ENCODE measurements at places on chromosomes 1 and 21.
A peak's percentile ranks its signal among the peaks of the same experiment; 100 is the strongest.

DNA sequence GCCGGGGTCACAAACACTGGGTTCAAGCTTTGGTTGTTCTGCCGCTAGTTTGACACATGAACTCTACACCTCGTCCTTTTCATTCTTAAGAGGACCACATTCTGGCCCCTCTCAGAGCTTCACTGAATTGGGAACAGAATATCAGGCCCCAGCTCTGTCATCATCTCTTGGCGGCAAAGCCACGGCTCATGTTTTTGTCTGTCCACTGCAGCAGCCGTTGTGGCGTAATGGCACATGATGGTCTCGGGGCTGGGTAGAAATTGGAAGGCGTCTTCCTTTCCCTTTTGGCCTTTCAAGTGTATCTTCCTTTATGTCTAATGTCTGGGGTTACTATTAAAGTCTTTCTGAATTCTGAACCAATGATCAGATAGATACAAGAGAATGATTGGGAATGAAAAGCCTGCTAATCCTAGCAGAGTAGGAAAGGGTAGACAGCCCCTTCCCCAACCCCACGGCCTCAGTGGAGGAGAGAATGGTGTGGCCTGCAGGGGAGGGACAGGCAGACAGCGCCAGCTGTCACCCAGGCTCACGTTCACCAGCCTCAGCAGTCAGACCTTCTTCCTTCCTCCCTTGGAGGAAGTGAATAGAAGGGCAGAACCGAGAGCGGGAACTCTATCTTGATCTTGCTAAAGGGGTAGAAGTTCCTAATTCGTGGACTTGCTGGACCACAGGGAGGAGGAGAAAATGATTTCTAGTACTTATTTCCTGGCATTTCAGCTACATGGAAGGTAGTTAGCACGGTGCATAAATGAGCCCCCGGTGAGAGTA lies 498.1 kb downstream of the KIF26B start:
- no peak for DNase-seq

- peak; percentile 90 for DNase-seq
These were observed 11.0 kb upstream of the RNU1-3 start for GRCh38 chr1:16677552-16678431.

GRCh38 chr21:39071623-39072214 lies 111.5 kb downstream of the PSMG1 start:
- DNase-seq, result no peak

DNA sequence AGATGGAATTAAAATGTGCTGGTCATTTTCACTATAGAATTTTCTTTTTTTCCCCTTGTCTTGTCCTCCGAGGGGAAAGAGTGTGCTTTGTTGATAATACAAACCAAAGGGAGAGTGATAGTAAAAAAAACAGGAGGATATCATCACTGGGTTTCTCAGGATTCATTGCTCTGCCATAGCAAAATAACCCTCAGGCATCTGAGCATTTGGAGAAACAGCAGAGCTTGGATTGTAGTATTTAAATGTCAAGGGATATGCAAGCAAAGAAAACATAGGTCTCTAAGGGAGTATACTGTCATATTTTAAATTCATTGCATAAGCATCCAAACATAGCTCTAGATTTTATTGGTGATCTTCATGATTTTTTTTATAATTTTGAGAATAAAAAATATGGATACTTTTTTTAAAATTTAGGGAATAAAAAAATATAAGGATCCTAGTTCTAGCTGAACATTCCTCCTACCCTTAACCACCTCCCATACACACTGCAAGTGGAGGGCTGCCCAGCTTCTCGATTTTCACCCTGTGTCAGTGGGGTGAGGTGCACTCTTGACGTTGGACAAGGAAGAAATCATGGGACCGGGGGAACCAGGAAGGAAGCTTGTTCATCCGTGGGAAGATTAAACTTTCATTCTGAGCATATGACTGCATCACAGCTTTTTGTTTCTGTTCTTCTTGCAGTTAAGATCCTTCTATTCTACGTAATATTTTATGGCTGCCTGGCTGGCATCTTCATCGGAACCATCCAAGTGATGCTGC lies 4.4 kb downstream of the ATP1B1 start:
- no peak for DNase-seq

- peak; percentile 83 for DNase-seq
These were observed 30.3 kb downstream of the CD48 start for GRCh38 chr1:160681066-160681890.

DNA sequence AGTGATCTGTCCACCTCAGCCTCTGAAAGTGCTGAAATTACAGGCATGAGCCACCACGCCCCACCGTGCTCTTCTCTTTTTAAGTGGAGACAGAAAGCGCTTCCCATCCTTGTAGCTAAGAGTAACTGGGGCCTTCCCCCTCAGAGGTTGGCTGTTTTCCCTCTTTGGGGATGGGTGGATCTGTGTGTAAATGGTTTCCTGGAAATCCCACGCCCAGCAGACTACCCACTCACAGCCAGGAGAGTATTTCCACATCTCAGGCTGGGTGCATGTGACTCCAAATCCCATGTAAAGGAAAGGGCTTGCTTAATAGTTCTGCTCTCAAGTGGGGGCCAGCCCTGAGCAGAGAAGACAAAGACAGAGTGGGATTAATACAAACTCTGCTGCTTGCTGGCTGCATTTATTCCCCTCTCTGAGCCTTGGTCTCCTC lies 19.6 kb upstream of the TCEA3 start:
- no peak for DNase-seq

DNA sequence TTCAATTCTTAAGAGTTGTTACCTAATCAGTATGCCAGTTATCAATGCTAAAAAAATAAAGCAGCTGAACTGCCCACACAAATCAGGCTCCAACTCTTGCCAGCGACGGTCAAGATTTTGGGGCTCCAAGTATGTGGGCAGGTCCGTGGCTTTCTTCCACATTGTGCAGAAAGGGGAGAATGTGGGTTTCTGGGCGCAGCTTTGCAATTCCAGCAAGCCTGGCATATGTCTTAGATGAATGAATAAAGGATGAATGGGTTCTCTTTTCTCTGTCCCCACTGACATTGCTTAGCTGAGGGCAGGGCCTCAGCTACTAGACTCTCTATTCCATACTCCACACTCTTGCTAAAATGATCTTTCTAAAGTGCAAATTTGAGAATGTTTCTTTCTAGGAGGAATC lies 42.4 kb downstream of the NENF start:
- DNase-seq, result no peak

- DNase-seq, result no peak
These were observed 63.8 kb downstream of the TBX19 start for GRCh38 chr1:168344517-168344916.

- peak; percentile 77 for DNase-seq
These were observed 499.2 kb downstream of the OMA1 start for GRCh38 chr1:58047265-58047858.

DNA sequence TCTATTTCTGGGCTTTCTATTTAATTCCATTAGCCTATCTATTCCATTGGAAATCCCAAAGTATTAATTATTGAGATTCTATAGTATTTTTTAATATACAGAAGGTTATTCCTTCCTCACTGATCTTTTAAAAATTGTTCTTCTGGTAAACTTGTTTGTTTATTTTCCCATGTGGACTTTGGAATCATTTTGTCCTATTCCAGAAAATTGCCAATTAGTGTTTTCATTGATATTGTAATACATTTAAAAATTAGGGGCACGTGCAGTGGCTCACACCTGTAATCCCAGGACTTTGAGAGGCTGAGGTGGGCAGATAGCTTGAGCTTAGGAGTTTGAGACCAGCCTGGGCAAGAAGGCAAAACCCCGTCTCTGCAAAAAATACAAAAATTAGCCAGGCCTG lies 8.4 kb upstream of the TLCD4 start:
- no peak for DNase-seq

DNA sequence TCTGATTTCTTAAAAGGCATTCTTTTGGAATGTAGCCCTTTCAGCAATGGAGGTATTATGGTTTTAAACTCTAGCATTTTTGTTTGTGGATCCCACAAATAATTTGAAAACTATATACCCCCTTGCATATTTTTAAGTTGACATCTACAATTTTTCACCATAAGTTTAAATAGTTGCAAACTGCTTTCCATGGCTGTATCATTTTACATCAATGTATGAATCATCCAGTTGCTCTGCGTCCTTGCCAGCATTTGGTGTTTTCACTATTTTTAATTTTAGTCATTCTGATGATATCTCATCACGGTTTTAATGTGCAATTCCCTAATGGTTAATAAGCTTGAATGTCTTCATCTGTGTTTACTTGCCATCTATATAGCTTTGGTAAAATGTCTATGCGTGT lies 20.7 kb downstream of the DIPK1A start:
- no peak for DNase-seq

- DNase-seq, result peak; percentile 51
These were observed 89.6 kb downstream of the PKN2 start for GRCh38 chr1:88773540-88774150.

DNA sequence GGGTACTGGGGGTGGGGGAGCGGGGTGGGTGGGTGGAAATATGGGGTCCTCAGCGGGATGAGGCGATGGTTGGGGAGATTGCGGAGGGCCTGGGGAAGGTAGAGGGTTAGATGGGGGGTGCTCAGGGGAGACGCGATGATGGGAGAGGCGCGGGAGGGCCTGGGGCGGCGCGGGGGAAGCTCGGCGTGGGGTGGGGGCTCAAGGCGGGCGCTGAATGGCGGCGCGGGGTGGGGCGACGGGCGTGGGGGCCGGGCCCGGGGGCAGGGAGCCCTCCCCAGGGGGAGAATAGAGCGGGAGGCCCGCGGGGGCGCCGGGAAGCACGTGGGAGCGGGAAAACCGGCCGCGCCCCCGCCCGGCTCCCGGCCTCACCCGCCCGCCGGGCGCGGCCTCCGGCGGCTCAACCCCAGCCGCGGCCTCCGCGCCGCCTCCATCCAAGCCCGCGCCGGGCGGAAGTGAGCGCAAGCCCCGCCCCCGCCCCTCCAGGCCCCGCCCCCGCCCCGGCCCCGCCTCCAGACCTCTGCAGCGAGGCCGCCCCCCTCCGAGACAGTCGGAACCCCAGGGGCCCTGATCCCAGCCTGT lies at the start of gene FAAP20:
FAAP20 (minus strand) TSS at position 454 of the 579 bp plus-strand sequence; CDS start at position 431, 23 bp downstream.
- DNase-seq, result peak; percentile 85

GRCh38 chr1:171909711-171910110 lies 68.4 kb downstream of the DNM3 start:
- no peak for DNase-seq

DNA sequence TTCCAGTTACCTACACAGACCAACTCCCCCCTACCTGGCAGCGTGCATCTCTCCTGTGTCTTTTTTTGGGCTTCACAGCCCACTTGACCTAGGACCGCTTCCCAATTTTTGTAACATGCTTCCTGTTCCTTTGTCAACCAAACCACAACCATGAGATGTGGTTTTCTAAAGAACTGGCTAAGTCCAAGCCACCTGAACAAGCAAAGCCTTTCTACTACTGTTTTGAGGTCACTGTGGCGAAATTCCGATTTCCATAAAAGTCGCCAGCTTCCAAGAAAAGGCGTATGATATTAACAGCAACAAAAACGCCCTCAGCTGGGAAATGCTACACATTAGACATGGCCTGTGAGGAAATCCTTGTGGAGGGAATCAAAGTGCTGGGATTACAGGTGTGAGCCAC lies 12.7 kb upstream of the AK2 start:
- DNase-seq, result no peak

DNA sequence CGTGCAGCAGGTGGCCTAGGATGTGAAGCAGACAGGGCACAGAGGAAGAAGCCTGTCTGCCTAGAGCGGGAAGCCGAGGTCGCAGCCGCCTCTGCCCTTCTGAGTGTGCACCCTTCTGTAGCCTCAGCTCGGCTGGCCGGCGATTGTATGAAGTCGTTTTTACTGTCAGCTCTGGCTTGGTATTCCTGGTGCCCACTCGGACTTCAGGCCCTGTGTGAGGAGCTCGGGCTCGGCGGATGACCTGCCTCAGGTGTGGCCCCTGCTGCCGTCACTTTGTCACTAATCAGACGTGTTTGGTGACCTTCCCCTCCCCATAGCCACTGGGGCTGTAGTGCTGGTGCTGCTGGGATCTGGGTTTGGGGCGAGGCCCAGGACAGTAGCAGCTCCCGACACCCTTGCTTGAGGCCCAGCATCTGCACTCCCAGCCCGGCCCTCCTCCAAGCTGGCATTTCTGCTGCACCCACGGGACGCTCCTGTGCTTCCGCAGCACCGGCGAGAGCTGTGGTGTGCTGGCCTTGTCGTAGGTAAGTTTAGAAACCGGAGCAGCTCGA lies 18.1 kb downstream of the SLX9 start:
- DNase-seq, result no peak

- no peak for DNase-seq
These were observed 1.0 kb downstream of the PAX7 start for GRCh38 chr1:18631496-18632217.

DNA sequence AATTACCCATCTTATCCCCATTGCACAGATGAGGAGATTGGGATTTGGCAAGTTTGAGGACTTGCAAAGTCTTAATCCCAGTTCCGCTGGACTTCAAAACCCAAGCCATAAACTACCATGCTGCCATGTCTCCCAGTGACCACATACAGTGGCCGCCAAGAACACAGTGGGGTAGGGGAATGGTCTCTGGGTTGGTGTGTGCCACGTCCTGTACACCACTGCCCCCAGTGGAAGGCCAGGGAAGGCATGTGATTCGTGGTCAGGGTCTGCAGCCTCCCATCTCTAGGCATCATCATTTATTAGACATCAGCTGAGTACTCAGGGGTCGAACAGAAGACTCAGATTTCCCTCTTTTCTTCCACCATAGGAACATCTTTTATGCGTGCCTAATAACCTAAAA lies 76.0 kb downstream of the MAN1C1 start:
- peak; percentile 40 for DNase-seq

DNA sequence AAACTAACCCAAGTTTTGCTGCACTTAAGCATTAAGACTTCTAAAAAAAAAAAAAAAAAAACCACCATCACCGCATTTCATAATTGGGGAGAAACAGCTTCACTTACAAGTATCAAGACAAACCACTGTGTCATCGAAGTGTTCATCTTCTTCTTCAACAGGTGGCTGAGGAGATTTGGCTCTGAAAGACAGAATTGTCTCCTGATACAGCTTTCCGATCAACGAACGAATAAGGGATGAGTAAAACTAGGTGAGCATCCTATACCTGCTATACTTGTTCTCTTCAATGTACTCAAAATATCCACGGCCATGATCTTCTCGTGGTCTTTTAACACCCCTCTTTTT lies 2.0 kb downstream of the HNRNPU start:
- DNase-seq, result peak; percentile 60

- DNase-seq, result no peak
These were observed 818 bp upstream of the TFAP2E start for GRCh38 chr1:35572296-35572695.

- no peak for DNase-seq
These were observed 120.3 kb downstream of the C1orf21 start for GRCh38 chr1:184507165-184507564.

GRCh38 chr1:223729906-223730305 lies 17.6 kb downstream of the CAPN2 start:
- DNase-seq, result no peak

DNA sequence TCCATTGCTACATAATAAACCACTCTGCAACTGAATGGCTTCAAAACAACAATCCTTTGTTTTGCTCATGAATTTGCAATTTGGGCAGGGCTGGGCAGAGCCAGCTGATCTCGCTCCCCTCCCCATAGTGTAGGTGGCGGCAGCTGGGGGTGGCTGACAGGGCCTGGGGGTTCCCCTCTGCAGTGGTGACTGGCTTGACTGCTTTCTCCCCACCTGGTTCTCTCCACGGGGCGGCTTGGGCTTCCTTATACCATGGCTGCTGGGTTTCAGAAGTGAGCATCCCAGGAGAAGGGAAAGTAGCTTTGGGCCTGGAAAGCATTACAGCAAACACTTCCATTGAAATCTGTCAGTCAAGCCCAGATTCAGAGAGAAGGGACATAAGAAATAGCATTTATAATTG lies 129.7 kb upstream of the ZBTB40 start:
- DNase-seq, result no peak
